ENCODE measurements at places on chromosomes 2 and 18.

DNA sequence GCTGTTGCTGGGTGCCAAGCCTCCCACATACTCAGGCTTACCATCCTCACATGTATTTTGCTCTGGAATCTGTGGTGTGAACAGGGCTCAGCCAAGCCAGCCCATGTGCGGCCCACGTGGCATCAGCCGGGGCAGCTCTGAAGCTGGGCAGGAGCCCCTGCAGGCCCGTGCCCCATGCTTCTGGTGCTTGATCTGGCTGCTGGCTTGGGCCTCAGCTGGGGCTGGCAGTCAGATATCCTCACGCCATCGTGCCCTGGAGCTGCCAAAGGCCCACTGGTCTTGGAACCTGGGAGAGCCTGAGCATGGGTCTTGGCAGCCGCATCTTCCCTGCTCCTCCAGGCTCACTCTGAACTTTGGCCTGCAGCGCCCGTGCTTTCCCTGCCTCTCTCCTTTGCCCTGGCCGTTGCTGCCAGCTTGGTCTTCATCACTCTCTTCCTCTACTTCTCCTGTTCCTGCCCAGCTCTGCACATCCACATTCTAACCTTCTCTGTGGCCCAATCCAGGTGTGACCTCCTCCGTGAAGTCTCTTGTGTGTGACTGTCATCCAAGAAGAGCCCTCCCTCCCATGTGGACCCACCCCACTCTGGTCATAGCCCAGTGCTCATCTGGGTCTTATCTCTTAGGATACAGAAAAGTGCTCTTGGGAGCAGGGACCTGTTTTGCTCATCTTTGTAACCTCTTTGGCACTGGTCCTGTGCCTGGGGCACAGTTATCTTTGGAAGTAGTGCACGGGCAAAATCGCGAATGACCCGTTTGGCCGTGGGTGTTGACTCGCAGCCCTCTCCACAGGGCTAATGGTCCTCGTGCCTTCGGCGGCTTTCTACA lies 116.1 kb downstream of the RNF144A start:
- DNase-seq: no peak

GRCh38 chr2:65374999-65375398 lies 57.4 kb downstream of the SPRED2 start:
- no peak for DNase-seq

DNA sequence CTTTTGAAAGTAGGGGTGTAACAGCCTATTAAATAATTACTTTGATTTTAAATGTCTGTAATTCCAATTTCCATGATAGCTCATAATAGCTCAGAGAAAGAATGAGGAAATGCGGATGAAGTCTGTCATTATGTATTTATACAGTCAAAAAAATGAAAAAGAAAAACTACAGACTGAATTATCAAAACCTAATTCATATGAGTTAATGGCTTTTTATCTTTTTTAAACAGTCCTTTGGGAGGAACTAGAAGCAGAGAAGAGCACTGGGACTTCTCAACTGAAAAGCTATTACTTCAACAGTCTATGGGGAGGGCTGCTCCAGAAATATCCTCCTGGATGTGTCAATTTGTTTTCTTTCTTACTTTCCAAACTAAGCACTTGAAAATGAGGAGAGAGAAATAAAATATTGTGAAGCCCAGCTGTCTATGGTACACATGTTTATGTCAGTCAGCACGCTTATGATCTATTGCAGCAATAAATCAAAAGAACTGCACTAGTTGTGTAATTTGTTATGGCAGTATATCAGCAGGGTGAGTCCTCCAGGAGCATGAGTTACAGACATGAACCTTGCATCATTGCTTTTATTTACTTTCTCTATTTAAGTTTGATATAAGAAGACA lies 1550.2 kb downstream of the LRP1B start:
- DNase-seq: no peak

DNA sequence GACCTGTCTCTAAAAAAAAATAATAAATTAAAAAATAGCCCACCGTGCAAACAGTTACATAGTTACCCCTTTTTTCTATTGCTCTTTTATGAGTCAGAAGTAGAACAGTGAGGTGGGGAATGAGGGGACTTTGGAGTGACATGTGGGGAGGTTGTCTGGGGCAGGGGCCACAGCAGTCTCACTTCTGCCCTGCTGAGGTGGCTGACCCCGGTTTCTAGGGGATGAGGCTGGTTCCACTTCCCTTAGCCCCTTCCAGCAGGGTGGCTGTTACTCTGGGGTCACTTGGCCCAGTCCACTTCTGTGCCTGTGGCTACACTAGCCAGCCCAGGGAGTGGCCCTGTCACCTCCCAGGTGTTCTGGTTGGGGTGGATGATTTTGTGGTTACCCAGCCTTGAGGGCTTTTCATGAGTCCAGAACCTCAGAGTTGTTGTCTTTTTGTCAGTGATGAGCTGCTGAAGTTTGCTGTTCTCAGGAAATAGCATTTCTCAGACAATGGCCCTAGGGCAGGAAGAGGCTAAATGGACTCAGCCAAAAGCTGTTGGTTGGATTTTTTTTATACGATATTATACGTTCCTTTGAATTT lies 28.0 kb upstream of the SCLY start:
- DNase-seq: no peak

GRCh38 chr2:238216651-238217184 lies 13.2 kb upstream of the ILKAP start:
- no peak for DNase-seq

- peak; percentile 25 for DNase-seq
Observed at GRCh38 chr2:179129574-179130238, 79.8 kb upstream of the CCDC141 start.

- DNase-seq: no peak
Observed at GRCh38 chr2:76569819-76570218, 859.1 kb upstream of the GCFC2 start.

GRCh38 chr18:58896734-58897508 lies 32.2 kb downstream of the ZNF532 start:
- DNase-seq: no peak

DNA sequence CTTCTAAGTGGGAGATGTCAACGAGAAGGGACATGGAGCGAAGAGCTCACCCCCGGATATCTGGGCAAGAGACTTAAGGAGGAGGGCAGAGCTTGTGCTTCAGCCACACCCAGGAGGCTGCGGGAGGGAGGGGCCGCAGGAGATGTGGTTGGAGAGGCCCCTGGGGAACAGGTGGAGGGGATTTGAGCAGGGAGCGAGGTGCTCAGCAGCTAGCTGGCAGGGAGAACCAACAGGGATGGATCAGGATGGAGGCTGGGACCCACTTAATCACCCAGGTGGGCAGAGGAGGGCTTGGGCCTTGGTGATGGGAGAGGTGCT lies 78.3 kb downstream of the MBP start:
- peak; percentile 55 for DNase-seq

- no peak for DNase-seq
Observed at GRCh38 chr2:1478311-1479305, 65.3 kb downstream of the TPO start.

- DNase-seq: no peak
Observed at GRCh38 chr2:20608666-20609348, 42.1 kb downstream of the HS1BP3 start.

- no peak for DNase-seq
Observed at GRCh38 chr2:198809976-198810375, 647.8 kb downstream of the SATB2 start.

GRCh38 chr2:108412995-108413710 lies 35.4 kb downstream of the SULT1C4 start:
- DNase-seq: no peak

GRCh38 chr18:46097431-46097800 lies 680 bp downstream of the ATP5F1A start:
- no peak for DNase-seq

GRCh38 chr2:207334301-207334623 lies 168.5 kb upstream of the KLF7 start:
- no peak for DNase-seq

- DNase-seq: no peak
Observed at GRCh38 chr2:237290261-237290660, 123.7 kb downstream of the COL6A3 start.

DNA sequence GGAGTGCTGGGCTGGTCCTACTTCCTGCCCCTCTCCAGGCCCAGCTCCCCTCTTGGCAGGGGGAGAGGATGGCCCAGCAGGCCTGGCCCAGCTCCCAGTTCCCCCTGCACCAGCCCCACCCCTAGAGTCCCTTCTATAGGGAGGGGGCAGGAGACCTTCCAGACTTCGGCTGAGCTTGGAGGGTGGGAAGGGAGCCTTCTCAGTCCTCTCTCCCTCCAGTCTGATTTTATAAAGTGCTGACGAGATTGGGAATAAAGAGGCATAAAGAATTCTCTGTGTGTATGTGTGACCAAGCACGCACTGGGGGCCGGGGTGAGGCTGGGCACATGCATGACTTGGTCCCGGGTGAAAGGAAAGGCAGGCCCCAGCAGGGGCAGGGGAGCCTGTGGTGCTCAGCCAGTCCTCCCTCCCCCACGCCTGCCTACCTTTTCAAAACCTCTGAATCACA lies 5.1 kb downstream of the CHPF start:
- no peak for DNase-seq

- DNase-seq: no peak
Observed at GRCh38 chr2:102749938-102750337, 11.9 kb upstream of the TMEM182 start.

GRCh38 chr18:28757466-28758008 lies 580.6 kb upstream of the CDH2 start:
- no peak for DNase-seq

DNA sequence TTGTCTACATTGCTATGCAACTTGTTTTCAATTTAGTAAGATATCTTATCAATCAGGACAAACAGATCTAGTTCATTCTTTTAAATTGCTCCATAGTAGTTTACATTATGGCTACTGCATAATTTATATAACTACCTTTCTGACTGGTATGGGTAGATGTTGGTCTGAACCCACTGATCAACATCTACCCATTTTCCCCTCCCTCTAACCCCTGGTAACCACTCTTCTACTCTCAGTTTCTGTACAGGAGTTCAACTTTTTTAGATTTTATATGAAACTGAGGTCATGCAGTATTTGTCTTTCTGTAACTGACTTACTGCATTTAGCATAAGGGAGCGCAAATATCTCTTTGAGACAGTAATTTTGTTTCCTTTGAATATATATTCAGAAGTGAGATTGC lies 73.2 kb downstream of the ITSN2 start:
- no peak for DNase-seq

DNA sequence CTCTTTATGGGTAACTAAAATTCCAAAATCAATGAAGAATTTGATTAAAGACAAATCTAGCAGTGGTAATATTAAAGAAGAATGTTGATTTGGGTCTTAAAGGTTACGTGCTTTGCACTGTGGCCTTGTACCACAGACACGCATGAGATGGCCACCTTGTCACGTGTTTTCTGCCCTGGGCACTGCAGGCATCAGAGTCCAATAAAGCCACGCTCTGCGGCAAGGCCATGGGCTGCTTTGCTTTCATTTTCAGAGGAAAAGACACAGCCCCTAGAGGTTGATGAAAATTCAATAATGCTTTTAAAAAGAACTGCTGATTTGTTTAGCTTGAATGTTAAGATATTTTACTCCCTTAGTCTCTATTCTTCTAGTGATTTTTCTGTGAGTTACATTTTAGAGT lies 30.4 kb downstream of the AOX1 start:
- no peak for DNase-seq

DNA sequence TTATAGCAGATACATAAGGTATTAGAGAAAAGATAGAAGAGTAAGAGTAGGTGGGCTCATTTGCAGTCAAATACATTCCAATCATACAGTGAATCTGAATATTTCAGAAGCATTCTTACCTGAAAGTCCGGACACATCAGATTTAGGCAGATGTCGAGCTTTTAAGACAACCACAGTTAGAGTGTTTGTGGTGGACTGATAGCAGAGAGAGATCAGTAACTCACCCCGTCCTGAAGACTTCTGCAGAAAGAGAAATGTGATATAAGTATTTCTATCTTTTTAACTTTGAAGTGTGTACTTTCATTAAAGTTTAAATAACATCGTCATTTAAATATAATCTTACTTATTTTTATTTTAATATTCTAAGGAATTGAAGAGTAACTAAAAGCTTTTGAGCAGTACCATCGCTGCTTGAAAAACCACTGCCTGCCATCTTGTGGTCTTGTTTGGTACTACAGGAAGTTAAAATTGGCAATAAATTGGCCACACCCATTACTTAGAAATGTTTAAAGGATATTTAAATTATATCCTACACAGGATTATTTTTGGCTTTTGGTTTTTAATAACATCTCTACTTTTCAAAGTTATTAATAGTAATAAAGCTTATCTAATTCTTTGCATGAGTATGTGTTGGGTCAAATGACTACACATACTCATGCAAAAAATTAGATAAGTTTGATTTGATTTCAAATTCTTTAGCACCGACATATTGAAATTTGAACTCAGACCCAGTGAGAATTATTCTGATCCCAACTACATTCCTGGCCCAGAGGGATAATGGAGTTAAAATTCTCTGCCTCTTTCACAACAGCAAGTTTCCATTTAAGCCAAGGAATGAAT lies 5.5 kb downstream of the SYT4 start:
- peak; percentile 2 for DNase-seq

Measured in CD4-positive, alpha-beta T cell treated with Interleukin-17A for 4 hours (primary cell).